ENCODE measurements at places on chromosomes 6 and 20.
A peak's percentile ranks its signal among the peaks of the same experiment; 100 is the strongest.

- DNase-seq: no peak
Observed at GRCh38 chr20:52748285-52748932, 223.7 kb upstream of the TSHZ2 start.

DNA sequence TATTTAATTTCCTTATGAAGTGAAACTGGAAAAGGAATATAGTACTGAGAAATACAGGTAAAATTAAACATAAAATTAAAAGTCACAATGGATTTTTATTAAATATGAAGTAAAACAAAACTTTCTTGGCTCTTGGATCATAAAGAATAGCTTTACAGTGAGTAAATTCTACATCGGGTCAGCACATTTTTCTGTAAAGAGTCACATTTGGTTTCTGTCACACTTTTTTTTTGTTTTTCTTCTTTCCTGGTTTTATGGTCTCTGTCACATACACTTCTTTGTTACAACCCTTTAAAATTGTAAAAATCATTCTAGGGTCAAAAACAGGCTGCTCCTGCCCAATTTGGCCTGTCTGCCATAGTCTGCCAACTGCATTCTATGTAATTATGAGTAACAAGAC is 254.4 kb upstream of the POU3F2 start:
- no peak for DNase-seq

GRCh38 chr20:18055261-18055660 is 2.5 kb downstream of the OVOL2 start:
- DNase-seq: no peak

DNA sequence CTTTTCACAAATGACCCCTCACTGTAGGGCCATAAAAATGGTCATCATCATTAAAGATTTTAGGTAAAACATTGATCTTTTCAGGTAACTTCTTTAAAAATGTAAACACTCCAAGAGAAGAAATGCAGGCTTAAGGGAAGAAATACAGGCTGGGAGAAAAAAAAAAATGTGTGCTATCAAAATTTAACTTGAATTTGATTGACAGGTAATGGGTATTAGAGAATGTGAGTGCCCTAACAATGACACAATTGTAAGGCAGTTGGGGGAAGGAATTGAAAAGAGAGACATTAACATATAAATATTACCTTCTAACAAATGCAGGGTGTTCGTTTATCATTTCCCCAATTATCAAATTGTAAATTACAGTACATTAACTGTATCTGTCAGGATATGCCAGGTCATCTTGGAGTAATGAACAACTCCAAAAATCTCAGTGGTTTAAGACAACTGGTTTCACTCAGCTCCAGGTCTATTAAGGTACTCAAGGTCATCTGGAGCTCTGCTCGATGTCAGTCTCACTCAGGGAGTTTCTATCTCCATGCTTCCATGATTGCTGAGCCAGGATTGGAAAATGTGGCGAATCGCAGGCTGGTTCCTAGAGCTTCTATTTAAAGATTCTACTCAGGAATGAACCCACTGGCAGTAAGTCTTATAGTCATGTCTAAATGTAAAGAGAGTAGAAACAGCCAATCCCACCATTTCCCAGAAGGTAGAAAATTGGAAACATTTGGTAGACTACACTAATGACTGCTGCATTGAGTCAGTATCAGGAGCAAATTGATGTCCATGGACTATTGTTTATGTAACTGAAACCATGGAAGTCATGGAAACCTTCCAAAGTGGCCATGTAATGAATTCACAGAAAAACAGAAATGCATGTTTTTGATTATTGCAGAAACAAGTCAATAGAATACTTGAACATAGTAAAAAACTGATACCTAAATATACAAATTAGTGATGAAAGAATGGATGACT is 55.6 kb downstream of the FRK start:
- no peak for DNase-seq

DNA sequence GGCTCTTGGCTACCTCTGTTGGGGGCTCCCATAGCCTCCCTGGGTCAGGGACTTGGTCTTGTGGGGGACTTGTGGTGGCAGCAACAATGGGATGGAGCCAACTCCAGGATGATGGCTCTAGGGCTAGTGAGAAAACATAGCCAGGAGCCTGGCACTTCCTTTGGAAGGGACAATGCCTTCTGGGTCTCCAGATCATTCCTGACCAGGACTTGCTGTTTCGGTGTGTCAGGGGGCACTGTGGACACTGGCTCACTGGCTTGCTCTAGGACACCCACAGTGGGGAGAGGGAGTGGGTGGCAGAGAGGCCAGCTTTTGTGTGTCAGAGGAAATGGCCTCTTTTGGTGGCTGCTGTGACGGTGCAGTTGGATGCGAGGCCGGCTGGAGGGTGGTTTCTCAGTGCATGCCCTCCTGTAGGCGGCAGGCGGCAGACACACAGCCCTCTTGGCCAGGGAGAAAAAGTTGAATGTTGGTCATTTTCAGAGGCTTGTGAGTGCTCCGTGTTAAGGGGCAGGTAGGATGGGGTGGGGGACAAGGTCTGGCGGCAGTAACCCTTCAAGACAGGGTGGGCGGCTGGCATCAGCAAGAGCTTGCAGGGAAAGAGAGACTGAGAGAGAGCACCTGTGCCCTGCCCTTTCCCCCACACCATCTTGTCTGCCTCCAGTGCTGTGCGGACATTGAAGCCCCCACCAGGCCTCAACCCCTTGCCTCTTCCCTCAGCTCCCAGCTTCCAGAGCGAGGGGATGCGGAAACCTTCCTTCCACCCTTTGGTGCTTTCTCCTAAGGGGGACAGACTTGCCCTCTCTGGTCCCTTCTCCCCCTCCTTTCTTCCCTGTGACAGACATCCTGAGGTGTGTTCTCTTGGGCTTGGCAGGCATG is 9.2 kb downstream of the VEGFA start:
- DNase-seq: no peak

DNA sequence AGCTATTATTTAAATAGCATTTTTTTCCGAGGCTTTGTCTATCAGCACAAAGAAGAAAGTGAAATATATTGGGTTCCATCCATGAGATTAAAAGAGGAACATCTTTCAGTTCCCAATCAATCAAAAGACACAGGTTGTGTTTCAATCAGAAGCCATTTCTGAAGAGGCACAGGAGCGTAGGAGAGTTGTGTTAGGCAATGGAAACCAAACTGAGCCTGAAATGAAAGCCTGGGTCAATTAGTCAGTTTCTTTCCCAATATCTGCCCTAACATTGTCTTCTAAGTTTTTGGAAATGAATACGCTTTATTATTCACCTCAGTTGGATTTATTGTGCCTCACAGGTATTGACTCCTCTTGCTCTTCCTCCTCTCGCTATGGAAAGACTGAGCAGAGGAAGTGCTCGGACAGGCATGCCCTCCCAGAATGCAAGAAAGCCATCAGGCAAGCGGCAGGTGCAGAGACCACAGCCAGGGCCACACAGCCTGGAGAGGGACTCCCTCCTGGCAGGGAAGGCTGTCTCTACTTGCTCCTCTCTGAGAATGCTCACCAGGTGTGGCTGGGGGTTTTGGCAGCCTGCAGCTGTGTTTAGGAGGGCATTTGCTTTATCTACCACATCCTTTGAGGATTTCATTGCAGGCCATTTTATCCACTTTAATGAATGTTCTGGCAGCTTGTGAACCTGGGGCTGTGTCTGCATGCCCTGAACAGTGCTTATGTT is 100.8 kb upstream of the NEDD9 start:
- peak; percentile 36 for DNase-seq

DNA sequence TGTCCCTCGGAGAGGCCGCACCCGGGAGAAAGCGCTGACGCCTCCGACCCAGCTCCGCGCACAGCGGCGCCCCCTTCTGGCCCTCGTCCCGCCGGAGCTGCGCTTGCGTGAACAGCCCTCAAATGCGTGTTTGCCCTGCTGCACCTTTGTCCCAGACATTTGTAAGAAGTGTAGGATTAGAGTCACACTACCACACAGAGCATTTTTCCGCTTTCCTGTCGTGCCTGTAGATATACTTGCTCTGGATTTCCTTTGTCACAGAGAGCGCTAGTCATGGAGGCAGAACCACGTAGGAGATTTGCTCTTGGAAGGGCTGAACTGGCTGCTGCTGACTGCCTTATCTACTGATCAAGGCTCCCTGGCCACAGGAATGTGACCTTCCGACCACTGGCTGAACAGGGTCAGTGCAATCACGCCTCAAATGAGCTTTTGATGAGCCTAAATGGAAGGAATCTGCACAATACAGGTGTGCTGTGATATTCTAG is 62.3 kb downstream of the PAX1 start:
- DNase-seq: no peak

All from suppressor macrophage treated with lipopolysaccharide for 4 hours (primary cell).